ENCODE measurements at places on chromosomes 5 and 9.

DNA sequence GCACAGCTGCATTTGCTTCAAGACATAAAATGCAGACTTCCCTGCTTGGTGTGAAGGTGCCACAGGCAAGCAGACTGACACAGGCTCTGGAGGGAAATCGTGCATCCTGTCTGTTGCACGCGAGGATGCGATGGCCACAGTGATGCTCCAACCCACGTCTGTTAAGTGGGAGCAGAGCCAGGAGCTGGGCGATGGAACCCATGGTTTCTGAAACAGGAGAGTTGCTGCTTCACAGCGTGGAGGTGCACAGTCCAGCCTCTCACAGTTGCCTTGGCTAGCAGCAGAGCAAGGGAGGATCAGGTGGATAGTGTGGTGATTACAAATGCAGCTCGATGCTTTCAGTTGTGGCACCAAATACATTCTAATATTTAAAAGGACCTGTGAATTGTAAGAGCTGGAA lies 108.8 kb downstream of the TENT4A start:
- no peak for DNase-seq

- peak; percentile 32 for DNase-seq
Measured at GRCh38 chr5:143222287-143223231, 180.9 kb downstream of the NR3C1 start.

DNA sequence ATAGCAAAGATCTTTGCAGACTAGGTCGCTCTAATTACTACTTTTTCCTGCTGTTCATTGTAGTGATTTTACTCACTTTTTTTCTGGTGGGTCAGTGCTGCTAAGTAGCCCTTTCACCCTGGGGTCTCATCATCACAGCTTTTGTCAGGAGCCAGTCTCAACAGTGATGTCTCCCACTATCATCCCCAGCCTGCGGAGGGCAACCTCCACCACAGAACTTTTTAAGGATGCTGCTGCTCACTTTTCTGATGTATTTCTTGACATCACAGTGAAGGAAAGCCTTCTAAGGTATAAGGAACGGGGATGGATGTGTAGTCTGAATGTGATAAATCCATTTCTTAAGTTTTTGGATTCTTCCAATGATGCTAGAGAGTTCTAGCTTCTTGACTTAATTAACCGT lies 242.5 kb upstream of the RIOK2 start:
- no peak for DNase-seq

DNA sequence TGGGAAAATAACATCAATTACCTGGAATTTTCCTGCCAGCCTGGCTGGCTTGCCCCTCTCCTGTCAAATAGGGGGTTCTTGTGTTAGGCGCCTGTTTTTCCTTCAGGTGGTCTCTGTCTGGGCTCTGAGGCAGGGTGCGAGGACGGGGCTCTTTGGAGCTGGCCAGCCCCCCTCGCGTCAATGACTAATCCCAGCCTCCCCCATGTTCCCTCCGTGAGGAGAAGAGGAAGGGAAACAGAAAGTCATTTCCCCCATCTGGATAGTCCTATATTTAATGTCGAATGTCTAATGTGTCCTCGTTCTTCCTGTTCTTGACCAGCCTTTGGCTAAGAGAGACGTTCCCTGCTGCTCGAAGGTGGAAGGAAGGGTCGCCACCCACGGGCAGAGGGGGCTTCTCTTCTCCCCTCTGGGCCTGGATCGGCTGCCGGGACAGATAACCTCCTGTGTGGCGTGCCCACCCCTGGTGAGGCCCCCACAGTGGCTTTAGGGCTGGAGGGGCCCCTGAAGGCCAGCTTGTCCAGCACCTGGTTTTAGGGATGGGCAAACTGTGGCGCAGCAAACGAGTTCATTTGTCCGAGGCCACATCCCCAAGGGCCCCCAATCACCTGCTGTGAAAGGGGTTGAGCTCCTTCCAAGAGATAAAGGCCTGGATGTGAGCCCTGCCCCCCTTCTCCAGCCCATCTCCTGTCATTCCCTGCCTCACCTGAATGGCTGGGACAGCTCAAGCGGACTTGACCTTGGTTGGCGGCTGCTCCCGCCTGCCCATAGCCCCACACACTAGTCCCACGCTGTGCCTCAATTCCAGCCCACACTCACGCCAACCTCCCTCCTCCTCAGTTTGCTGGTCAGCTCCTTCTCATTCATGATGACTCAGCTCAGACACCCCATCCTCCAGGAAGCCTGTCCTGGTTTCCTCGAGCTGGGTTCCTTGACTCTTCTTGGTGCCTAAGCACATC lies 35.9 kb upstream of the UNC5A start:
- no peak for DNase-seq

GRCh38 chr5:1470762-1471211 lies 25.5 kb upstream of the SLC6A3 start:
- DNase-seq = no peak

DNA sequence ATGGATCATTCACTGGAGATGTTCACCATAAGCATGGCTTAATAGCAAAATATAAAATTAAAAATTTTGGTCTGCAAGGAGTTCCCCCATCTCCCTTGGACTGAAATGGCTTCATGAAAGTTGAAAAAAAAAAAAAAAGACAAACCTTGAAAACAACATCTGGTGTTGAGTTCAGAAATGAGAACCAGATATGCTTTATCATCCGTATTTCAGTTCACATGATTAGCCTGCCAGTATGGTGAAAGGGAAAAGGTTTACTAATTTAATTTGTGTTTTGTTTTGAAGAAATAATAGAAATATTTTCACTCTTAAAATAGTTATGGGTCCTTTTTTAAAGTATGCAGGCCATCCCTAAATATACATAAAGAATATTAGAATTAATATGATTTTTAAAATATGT lies 67.8 kb downstream of the TMEM167A start:
- DNase-seq = no peak

DNA sequence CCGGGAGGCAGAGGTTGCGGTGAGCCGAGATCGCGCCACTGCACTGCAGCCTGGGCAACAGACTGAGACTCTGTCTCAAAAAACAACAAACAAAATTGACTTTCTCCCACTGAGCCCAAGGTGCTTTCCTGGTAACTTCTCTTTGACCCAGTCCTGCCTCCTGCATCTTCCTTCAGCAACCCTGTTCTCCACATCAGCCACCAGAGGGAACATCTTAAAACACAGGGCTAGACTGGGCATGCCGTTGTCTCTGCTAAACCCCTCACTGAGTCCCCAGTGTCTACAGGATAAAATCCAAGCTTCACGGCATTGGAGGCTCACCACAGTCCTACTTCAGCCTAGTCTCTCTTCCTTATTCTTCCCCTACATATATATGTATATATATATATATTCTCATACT lies 39.8 kb upstream of the KCNMB1 start:
- no peak for DNase-seq

GRCh38 chr5:68548959-68549676 lies 333.6 kb downstream of the PIK3R1 start:
- no peak for DNase-seq

DNA sequence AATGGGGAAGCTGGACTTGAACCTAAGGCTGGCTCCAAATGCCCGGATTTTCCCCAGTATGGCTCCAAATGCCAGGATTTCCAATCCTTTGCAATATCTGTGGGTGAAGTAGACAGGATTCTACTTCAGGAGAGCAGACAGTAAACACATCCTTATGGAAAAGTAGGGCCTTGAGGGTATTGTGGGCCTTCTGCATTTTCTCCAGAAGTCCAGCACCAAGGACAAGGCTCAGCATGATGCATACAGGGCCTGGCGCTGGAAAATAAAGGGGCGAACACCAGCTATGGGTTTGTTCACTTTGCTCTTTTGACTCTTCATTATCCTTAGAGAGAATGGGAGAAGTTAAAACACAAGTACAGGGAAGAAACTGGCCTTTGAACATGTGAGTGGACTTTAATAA lies 347.5 kb downstream of the SEMA5A start:
- no peak for DNase-seq

- DNase-seq = no peak
Measured at GRCh38 chr5:169944922-169945680, 35.2 kb downstream of the INSYN2B start.

DNA sequence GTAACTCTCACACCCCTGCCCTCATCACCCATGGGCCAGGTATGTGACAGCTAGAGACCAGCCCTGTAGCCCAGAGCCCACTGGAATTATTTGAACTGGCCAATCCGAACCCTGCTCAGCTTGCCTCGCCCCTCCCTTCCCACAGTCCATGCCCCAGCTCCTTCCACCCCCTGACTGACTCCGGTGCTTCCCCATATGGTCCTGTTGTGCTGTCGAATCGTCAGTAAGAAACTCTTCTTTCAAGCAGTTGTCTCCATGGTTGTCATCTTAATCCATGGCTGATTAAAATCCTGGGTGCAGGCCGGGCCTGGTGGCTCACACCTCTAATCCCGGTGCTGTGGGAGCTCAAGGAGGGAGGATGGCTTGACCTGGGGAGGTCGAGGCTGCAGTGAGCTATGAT lies 118.5 kb downstream of the COL23A1 start:
- DNase-seq = no peak

- no peak for DNase-seq
Measured at GRCh38 chr5:160159991-160160792, 40.9 kb upstream of the PWWP2A start.

- DNase-seq = no peak
Measured at GRCh38 chr5:78640662-78641474, 7.7 kb downstream of the LHFPL2 start.

GRCh38 chr5:93658044-93658443 lies 75.0 kb downstream of the NR2F1 start:
- DNase-seq = no peak

GRCh38 chr9:123084256-123084655 lies 50.8 kb downstream of the GPR21 start:
- no peak for DNase-seq

DNA sequence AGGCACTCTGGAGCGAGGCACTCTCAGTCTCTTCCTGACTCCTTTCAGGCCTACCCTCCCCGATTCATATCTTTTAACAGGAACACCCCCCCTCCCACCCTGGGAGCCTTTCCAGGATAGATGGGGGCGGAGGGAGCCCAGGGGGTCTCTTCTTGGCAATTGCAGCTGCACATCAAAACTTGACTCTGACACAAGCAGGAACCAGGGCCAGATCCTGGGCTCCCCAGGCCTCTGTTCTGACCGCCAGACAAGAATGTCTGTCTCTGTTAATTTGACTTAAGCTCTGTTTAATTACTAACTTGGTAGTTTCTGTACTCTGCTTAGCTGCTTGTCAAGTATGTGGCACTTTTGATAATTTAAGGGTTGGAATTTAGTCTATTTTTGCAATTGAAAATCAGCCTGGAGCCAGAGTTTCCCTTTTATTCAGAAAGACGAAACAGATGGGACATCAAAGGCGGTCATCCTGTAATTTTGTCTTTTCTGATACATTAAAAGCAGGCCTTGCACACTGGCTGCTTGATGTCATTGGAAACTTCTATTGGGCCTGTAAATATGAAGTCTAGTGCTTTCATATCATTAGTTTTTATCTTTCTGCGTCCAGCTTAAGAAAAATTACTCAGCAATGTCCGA lies 43.3 kb downstream of the ACTL7B start:
- DNase-seq = no peak

GRCh38 chr9:89743216-89743572 lies 138.4 kb downstream of the GADD45G start:
- peak; percentile 30 for DNase-seq

GRCh38 chr5:87746891-87747377 lies 334.2 kb upstream of the CCNH start:
- DNase-seq = no peak

GRCh38 chr5:156922207-156922792 lies 40.7 kb downstream of the TIMD4 start:
- no peak for DNase-seq

DNA sequence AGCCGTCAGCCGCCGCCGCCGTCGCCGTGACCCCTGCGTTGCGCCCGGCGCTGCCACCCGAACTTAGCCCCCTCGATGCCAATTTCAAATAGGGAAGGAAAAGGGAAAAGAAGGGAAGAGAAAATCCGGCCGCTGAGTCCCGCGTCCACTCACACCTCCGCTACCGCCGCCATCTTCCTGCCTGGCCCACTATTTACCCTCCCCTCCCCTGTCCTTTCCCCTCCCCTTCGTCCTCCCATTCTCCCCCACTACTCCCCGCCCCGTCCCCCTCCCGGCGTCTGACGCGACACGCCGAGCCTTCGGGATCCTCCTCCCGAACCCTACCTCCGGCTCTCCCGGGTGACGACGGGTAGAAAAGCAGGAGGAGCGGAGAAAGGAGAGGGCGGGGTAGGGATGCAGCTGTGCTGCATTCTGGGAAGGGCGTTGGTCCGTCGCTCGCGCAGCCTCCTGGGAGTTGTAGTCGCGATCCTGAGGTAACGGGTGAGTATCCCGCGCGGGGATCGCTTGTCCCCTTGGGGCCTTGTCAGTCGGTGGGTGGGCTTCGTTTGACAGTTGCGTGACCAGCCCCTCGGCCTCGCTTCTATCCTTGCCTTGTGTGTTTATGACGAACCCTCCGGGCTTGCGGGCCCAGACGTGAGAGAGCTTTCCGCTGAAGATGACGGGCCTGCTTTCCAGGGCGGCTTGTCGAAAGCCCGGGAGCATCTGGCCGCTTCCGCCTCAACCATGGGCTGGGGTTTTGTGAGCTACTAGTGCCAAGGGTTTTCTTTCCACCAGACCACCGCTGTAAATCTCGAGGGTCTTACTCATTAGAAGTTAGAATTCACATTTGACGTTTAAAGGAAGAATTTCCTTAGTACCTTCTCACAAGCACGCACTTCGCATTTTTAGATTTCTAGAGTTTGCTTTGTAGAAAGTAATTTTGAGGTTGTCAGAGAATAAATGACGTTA lies at the start of the genes CERT1 and POLK:
TSS of gene CERT1 (minus strand) at position 195 of the 948 bp plus-strand sequence. CDS start 422 bp downstream, outside the sequence.
TSS of gene POLK (plus strand) at position 457 of the 948 bp plus-strand sequence.
- DNase-seq = peak; percentile 93

All from activated T-cell treated with anti-CD3 and anti-CD28 coated beads, Interleukin-2, amount 50 U/mL, for 72 hours (primary cell).